Choroid plexus epithelial cell (primary cell): ENCODE measurements at places on chromosomes 6 and 20.

GRCh38 chr6:87884203-87884602 is 163.4 kb upstream of the SPACA1 start:
- DNase-seq: no peak

GRCh38 chr6:139010674-139011073 is 17.9 kb upstream of the ABRACL start:
- no peak for DNase-seq

GRCh38 chr6:69584536-69584912 is 212.3 kb downstream of the LMBRD1 start:
- no peak for DNase-seq

DNA sequence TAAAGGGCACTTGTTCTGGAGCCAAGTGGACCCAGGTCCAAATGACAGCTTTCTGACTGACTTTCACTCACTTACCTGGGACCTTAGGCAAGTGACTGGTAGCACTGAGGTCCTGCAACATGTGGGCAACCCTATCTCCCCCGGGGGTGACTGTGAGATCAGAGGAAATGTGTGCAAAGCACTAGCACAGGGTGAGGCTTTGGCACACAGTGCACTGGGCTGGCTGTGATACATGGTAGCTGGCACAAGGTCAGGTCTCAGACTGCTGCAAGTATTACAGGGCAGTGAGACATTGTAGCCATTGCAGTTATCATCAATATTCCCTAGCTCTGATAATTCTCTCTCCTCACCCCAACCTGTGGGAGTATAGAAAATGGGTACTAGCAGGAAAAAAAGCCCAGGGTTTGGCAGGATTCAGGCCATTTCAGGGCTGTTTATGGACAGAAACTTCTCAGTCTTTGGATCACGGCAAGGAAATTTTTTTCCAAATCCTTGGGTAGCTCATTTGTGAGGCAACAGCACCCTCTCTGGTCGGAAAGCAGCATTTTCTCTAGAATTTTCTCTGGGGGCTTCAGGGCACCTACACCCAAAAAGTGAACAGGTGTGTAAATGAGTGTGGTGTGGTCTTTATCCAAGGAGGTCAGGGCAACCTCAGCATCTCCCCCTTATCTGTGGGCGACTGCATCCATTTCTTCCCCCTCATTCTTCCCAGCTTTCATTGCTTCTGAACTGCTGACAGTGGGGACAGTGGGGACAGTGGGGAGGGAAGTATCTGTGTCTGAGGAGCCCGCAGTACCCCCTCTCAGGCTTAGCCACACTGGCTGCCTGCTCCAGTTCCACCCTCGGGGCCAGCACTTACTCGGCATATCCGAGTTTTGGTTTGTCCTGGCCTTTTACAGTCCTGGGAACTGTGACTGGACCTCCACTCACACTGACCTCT is 148.7 kb upstream of the PHACTR3 start:
- DNase-seq: peak; percentile 16

- no peak for DNase-seq
Observed at GRCh38 chr6:24718449-24719124, 367 bp downstream of the C6orf62 start.

DNA sequence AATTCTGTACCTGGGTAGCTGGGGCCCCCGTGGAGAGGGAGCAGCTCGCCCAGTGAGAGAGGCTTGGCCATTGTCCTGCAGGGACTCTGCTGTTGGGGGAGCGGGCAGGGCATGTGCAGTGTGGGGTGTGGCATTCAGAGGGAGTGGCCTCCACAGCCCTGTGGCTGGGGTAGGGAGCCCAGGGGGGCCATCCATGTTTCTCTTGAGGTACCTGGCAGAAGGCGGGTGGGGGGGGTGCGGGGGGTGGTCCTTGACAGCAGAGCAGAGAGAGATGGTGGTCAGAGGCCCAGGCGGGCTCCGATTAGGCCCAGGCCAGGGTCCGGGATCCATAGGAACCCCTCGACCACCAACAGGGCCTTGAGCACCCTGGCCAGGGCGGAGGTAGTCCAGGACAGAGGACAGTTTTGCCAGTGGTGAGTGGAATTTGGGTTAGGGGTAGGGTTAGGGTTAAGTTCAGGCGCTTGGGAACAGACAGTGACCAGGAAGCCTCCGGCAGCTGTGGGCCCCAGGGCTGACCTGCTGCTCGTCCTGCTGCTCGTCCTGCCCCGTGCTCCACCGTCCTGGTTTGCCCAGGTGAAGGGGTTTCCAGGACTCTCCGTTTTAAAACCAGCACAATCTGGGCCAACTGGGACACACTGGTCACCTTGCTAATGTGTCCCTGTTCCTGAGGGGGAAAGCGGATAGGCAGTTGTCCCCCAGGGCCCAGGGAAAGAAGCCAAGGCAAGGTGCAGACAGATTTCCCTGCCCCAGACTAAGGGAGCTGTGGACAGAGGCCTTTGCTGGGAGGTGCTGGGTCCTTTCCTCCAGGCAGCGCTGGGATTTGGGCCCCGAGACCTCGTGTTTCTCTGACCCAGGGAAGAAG is 24.8 kb upstream of the MYT1 start:
- DNase-seq: no peak

DNA sequence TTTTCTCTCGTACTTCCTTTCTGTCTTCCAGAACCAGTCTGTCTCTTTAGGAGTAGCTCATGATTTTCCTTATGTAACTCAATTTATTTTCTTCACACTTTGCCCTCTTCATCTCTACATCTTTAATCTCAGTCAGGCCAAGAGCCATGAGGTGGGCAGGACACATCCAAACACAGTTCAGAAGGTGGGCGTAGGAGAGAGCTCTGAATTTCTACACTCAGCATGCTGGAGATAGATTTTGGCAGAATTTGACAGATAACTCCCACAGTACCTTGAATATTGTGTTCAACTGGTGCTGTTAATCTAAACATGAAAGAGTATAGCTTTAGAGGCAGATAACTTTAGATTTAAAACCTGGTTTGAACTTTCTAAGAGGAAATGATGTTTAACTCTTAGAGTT is 23.8 kb upstream of the ZBTB24 start:
- DNase-seq: no peak

- no peak for DNase-seq
Observed at GRCh38 chr6:126662966-126663365, 323.1 kb downstream of the CENPW start.

DNA sequence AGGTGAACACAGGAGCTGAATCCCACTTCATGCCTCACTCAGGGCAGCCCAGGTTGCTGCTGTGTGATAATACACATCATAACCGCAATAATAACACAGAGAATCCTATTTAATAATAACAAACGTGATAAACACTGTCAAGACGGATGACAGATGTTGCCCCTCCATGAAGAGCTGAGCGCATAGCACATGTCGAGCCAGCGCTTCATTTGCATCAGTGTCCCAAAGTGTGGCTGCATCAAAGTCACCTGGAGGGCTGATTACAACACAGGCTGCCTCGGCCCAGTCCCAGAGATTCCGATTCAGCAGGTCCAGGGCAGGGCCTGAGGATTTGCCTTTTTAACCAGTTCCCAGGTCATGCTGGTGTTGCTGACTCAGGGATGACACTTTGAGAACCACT is 198.5 kb downstream of the QKI start:
- no peak for DNase-seq

DNA sequence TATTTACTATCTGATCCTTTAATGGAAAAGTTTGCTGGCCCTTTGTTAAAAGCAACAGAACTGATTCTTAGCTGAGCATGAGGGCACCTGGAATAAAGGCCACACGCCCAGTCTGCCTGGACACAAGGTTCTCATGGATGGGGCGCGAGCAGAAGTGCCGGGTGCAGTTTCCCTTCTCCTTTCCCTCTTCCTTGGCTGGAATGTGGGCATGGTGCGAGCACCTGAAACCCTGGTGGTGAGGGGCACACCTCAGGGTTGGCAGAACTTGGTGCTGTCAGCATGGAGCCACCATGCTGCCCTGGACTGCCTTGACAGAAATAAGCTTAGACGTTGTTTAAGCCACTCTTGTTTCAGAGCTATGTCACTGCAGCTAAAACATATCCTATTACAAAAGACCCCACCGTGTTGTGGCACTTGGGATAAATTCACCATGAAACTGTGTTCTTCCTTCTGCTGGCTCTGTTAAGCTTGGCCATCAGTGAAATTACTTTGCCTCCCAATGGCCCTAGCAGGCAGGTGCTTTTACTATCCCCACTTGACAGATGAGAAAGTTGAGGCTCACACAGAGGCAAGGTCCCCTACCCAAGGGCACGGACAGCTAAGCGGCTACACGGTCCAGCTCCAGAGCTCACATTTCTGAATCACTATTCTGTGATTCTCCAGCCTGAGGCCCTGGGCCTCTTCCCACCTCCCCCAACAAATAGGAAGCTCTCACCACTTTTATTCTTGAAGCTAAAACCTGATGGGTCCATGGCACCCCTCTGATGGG is 115.9 kb downstream of the PREX1 start:
- no peak for DNase-seq

GRCh38 chr6:73509851-73510250 is 11.0 kb downstream of the EEF1A1 start:
- DNase-seq: no peak

DNA sequence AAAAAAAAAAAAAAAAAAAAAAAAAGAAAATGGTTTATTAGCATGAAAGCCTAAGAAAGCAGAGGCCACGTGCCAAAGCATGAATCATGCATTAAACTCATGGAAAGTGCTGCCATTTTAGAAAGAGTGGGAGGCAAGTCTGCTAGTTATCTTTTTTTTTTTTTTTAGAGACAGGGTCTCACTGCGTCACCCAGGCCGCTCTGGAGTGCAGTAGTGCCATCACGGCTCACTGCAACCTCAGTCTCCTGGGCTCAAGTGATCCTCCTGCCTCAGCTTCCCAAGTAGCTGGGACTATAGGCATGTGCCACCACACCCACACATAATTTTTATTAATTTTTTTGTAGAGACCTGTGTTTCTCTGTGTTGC is 5.2 kb downstream of the VWA7 start:
- DNase-seq: no peak

DNA sequence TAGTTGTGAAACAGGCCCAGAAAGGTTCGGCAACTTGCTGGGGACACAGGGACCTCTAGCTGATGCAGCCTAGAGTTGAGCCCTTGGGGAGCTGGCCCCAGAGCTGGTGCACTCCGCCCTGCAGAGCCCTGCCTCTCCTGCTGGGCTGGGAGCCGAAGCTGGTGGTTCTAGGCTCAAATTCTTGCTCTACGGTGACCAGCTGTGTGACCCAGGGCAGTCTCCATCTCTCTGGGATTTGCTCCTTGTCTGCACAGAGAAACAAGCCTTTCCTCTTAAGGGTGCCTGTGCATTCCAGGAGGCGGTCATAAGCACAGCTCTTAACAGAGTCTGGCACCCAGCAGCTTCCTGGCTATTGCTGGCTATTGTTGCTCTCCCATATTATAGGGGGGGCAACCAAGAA is 47.4 kb downstream of the RBM38 start:
- DNase-seq: no peak

- peak; percentile 46 for DNase-seq
Observed at GRCh38 chr6:152091851-152092341, 284.4 kb downstream of the ESR1 start.

GRCh38 chr6:10300071-10300470 is 114.8 kb downstream of the TFAP2A start:
- DNase-seq: no peak

- DNase-seq: peak; percentile 50
Observed at GRCh38 chr6:81003156-81003555, 749.3 kb downstream of the TENT5A start.

- no peak for DNase-seq
Observed at GRCh38 chr6:16576451-16577368, 184.6 kb downstream of the ATXN1 start.

GRCh38 chr6:146397638-146398037 is 146.0 kb upstream of the RAB32 start:
- DNase-seq: no peak

GRCh38 chr6:14550410-14550809 is 432.8 kb downstream of the CD83 start:
- no peak for DNase-seq

- DNase-seq: no peak
Observed at GRCh38 chr6:68724060-68724459, 89.0 kb downstream of the ADGRB3 start.

GRCh38 chr6:84536885-84537638 is 227.3 kb downstream of the TBX18 start:
- DNase-seq: peak; percentile 29

- DNase-seq: peak; percentile 90
Observed at GRCh38 chr6:79949233-79949632, 1.9 kb upstream of the ELOVL4 start.

GRCh38 chr6:149458196-149458595 is 26.6 kb downstream of the ZC3H12D start:
- no peak for DNase-seq

DNA sequence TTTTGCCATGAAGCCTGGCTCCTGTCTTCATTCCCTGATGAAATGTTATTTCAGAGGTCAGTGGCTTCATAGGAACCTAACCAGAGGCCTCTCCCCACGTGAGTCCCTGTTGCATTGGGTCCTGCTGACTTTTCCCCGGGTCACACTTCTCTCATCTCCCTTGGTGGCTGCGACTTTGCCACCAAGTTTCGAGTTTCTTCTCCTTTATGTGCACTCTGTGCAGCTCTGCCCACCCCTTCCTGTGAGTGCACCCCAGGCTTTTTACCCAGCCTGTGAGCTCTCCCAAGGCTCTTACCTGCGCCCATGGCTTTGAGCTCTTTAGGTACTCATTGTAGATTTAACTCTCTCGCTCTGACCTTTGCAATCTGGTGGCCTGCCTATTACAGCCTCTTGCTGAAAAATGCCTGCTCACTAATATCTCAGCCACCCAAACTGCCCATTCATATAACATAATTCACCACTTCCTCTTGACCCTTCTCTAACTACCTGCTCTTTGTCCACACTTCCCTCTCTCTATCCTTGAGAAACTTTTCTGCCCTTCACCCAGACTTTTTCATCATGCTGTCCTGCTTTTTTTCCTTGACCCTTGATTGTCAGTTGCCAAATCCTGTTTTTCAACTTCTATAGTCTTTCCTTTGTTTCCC is 105.9 kb downstream of the SASH1 start:
- no peak for DNase-seq
